ENCODE measurements at places on chromosomes 5 and 9. TPM values are rescaled to one million over a fixed set of nuclear protein-coding genes. Genes with fewer than 3 reads are reported as not detected.
A peak's percentile ranks its signal among the peaks of the same experiment; 100 is the strongest.

- DNase-seq: no peak
These were observed 81.6 kb downstream of the PSD2 start for GRCh38 chr5:139877129-139877597.

GRCh38 chr5:150407096-150407720, 5.5 kb downstream of the CD74 start:
- DNase-seq: no peak

- peak; percentile 93 for DNase-seq
These were observed 7.7 kb upstream of the CFAP157 start for GRCh38 chr9:127698985-127699670.

DNA sequence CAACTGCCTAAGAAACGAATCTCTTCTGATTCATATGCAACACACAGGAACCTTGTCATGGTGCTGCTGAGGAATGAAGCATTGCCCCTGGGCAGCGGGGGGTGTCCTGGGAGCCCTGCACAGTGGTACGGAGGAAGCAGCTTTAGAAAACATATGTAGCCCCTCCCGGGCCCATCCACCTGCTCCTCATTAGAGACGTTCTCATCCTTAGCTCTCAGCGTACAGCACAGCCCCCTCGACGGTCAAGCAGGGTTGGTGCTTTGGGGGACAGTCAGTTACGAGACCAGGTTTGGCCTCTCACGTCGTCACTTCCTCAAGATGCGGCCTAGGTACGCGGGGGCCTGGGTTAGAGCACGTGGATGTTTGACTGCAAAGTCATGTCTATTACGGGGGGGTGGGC, 28.4 kb upstream of the LAMC3 start:
- no peak for DNase-seq

DNA sequence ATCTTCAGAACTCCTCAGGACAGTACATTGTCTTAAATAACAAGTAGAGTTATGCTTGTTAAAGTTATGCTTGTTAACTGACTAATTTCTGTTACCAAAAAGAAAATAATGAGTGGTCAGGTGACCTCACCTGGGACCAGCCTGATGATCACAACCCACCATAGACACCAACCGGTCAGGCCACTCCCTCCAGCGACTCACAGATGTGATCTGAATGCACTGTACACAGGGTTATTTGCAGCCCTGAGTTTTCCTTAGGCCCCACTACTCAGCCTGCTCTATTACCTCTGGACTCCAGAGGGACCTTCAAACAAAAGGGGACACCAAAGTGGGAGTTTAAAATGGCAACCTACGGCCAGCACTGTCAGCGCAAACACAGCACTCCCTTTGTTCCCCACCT, 55.3 kb downstream of the ARSB start:
- no peak for DNase-seq

- no peak for DNase-seq
These were observed 40.7 kb downstream of the VCAN start for GRCh38 chr5:83512061-83512745.

DNA sequence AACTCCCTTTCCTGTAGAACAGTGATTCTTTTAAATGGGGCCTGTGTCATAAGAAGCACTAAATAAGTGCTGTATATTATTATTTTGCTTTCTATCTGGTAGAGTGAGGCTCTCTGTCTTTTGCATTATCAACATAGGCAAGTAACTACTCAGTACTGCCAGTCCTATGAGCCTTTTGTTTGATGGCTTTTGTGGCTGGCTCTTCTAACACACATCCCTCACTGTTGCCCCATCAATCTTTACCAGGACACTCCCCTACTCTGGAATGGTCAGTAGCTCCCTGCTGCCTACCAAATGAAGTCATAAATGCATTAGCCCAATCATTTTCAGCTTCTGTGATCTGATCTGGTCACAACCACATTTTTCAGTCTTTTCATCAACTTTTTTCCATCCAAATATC, 137.6 kb downstream of the INSYN2B start:
- no peak for DNase-seq

Gene TAF1L
- under 0.01 TPM for total RNA-seq

Gene NR2F1
- 4.8 TPM for total RNA-seq

Gene ARL14EPL
- total RNA-seq: not detected

Gene ADAMTS19
- total RNA-seq: 45.3 TPM

Gene TAF11L10
- not detected for total RNA-seq

All from skin of body (tissue), 3 donors.